Temporal lobe (tissue), 4 donors: ENCODE measurements at places on chromosomes 6 and 20. TPM values are rescaled to one million over a fixed set of nuclear protein-coding genes. Genes with fewer than 3 reads are reported as not detected.

The SLC4A11 gene
- under 0.01 TPM for total RNA-seq

The MAN1A1 gene
- total RNA-seq: 18.2 TPM

The INSM1 gene
- total RNA-seq: 13.3 TPM

The OLIG3 gene
- not detected for total RNA-seq

The PCK1 gene
- total RNA-seq: under 0.01 TPM

The TSHZ2 gene
- total RNA-seq: 2.0 TPM

The SH3BGRL2 gene
- 16.5 TPM for total RNA-seq

The C2 gene
- total RNA-seq: 1.7 TPM

The SNRPB gene
- 35.4 TPM for total RNA-seq

The BPHL gene
- total RNA-seq: 19.2 TPM

The GPLD1 gene
- total RNA-seq: 8.9 TPM

The SSTR4 gene
- total RNA-seq: not detected

The BPIFB2 gene
- total RNA-seq: not detected

The BPIFB4 gene
- total RNA-seq: not detected

The TTK gene
- 4.4 TPM for total RNA-seq

The NFKBIE gene
- total RNA-seq: 8.1 TPM

The UCKL1 gene
- total RNA-seq: 17.5 TPM

The DOK5 gene
- 152 TPM for total RNA-seq

The CD24 gene
- 964 TPM for total RNA-seq

The PACRG gene
- 5.4 TPM for total RNA-seq

The DCDC2 gene
- total RNA-seq: 1.7 TPM
